CD4-positive, alpha-beta T cell treated with Interleukin-2 at 100 ng/mL for 4 hours (primary cell): ENCODE measurements at places on chromosomes 4 and X.

DNA sequence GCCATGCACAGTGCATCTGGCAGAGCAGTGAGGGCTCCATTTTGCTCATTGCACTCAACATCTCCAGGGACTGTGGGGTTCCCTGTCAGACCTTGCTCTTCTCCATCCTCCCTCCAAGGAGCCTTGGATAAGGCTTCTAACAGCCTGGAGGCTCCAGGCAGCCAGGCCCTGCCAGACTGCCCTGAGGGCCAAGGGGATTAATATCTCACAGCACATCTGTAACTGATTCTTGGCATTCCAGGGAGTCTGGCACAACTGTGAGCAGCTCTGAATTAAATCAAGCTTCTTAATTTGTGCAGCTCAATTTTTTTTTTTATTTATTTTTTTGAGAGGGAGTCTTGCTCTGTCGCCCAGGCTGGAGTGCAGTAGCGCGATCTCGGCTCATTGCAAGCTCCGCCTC lies 224.5 kb upstream of the PGRMC2 start:
- no peak for DNase-seq

DNA sequence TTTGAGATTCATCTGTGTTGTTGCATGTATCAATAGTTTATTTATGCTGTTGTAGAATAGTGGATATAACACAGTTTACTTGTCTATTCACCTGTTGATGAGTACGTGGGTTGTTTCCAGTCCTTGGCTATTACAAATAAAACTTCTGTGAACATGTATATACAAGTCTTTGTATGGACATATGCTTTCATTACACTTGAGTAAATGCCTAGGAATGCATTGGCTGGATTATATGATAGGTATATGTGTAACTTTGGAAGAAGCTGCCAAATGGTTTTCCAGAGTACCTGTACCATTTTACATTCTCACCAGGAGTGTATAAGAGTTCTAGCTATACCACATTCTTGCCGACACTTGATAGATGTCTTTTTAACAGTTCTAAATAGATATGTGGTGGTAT lies 16.5 kb downstream of the ART3 start:
- no peak for DNase-seq

DNA sequence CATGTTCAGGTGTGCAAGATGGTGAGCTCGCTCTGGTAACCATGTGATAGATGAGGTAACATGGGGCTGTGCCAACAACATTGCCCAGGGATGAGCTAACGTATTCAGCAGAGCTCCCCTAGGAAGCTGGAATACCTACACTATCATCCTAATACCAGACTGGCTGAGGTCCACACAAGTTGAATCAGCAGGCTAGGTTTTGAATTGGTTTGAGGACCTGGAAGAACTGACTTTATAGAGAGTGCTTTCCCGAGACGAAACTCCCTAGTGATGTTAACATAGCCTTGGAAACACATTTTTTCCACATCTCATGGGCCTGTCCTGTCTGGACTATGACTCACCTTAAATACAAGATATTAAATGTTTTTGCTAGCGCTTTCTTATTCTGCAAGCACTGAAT lies 56.7 kb downstream of the IGFBP7 start:
- DNase-seq: no peak

GRCh38 chrX:31445542-31445941 lies 373.7 kb upstream of the FTHL17 start:
- no peak for DNase-seq

DNA sequence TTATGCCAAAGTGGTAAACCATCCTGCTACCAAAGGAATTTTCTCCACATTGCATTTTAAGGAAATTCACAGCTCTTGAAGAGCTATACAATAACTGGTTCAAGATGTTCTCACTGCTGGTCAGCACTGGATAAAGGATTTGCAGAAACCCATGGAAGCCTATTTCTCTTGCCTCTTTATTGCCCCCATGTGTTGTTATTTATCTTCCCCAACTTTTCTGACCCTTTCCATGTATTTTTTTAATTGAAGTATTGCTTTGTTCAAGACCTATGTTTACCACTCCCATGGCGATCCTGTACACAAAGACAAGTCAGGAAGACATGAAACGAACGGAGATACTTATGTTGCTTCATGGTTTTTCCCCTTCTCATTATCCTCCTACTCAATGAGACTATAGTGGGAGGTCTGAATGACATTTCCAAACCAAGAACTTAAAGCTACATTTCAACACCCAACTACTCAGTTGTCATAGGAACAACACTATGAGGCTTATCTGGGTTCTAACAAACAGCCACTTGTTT lies 566.4 kb upstream of the DIPK2B start:
- DNase-seq: peak; percentile 40

DNA sequence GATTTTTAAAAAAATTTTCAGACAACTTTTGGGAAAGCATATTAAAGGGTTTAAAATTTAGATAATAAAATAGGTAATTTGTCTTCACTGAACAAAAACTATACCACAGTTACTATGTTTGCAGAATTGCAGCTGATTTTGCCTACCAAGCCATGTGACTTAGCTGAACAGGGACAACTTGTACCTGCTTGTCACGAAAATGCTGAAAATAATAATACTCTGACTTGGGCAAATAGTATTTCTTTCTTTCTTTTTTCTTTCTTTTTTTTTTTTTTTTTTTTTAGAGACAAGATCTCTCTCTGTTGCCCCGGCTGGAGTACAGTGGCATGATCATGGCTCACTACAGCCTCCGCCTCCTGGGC lies 225.2 kb upstream of the PPP1R2C start:
- DNase-seq: no peak

GRCh38 chr4:134365852-134366251 lies 164.3 kb upstream of the PABPC4L start:
- no peak for DNase-seq

DNA sequence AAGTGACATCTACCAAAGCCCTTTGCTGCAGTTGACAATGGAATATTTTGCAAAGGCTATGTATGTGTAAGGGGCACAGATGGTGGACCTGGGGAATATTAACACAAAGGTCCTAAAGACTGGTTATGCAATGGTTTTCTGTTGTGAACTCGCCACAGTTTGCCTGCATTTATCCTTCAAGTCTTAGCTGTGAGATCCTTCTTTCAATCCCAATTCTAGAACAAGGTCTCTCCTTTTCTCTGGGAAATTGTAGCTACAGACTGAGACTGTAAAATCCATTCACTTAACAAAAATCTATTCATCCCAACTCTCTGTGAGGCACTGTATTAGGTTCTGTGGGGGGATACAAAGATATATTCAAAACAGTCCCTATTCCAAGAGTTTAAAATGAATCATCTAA lies 250.4 kb downstream of the GPM6A start:
- no peak for DNase-seq

DNA sequence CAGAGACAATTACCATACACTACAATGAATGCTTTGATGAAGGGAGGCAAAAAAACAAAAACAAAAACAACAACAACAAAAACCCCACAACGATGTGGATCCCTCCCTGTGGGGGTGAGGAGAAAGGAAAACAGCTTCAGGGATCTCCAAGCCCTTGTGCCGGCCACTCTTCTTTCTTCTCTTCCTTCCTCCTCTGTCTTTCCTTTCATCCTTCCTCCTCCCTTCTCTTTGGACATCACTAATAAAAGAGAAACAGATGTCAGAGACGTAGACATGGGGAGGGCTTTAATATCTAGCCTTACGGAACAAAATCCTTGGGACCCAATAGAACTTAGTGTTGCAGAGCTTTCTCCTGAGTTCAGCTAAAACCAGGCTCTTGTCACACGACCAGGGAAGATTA lies 18.8 kb upstream of the STX18 start:
- DNase-seq: no peak

- DNase-seq: no peak
Measured at GRCh38 chr4:153619811-153620210, 64.3 kb upstream of the TLR2 start.

DNA sequence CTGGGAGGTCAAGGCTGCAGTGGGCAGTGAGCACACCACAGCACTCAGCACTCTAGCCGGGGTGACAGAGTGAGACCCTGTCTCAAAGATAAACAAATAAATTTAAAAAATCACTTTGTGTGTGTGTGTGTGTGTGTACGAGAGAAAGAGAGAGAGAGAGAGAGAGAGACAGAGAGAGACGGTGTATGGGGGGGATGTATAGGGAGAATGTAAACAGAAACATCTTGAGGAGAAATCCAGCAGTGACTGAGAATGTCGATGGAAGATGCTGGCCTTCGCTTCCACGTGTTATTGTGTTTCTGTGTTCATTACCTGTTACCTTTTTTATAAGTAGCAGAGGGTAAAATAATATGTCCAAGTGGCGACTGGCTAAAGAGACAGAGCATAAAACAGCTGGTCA lies 23.6 kb upstream of the RBPJ start:
- no peak for DNase-seq

DNA sequence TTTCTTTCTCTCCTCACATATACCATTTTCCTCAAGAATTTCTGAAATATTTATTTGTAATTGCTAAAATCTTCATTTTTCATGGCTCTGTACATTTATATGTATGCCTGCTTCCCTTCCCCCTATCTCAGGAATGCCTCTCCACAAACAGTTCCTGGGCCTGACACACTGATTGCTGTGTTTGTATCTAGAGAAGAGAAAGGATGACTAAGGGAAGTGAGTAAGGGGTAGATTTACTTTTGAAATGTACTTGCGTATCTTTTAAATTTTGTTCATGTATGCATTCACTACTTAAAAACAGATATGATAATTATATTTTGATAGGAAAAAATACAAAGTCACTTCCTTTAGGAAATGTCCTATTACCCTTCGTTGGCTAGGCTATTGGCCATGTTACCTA lies 790.8 kb downstream of the PCDH18 start:
- no peak for DNase-seq

GRCh38 chrX:100748108-100748507 lies 16.2 kb upstream of the SYTL4 start:
- no peak for DNase-seq

- DNase-seq: no peak
Measured at GRCh38 chrX:107731831-107732502, 43.6 kb downstream of the TSC22D3 start.

DNA sequence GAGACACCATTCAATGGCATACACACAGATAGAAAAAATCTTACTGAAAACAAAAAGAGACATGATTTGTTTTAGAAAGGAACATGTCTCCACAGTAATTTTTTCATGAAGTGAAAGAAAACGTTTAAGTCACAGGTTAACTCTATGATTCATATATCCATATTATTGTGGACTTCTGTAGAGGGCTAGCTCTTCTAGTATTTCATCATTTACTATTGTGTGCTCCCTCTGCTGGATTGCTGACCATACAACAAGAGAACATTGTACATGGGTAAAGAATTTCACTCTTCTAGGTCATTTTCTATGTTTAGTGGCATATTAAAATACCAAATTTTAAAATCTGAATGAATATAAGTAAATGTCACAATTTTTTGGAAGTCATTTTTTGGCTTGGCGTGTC lies 91.8 kb upstream of the POU3F4 start:
- no peak for DNase-seq

- DNase-seq: no peak
Measured at GRCh38 chrX:143726296-143726695, 5.7 kb upstream of the SPANXN2 start.

- DNase-seq: no peak
Measured at GRCh38 chr4:184857441-184858121, 31.8 kb upstream of the ACSL1 start.

- DNase-seq: peak; percentile 24
Measured at GRCh38 chr4:37793562-37793961, 32.9 kb upstream of the PGM2 start.

GRCh38 chr4:5365071-5366008 lies 314.1 kb downstream of the STK32B start:
- no peak for DNase-seq
